Naive thymus-derived CD4-positive, alpha-beta T cell (primary cell): ENCODE measurements at places on chromosomes 1 and 21. TPM values are rescaled to one million over a fixed set of nuclear protein-coding genes. Genes with fewer than 3 reads are reported as not detected.

- DNase-seq = no peak
Measured at GRCh38 chr1:14499312-14500040, 99.0 kb upstream of the KAZN start.

- no peak for DNase-seq
Measured at GRCh38 chr1:225348400-225348799, 79.4 kb downstream of the LBR start.

Gene TMCC2
- 1.8 TPM for total RNA-seq

DNA sequence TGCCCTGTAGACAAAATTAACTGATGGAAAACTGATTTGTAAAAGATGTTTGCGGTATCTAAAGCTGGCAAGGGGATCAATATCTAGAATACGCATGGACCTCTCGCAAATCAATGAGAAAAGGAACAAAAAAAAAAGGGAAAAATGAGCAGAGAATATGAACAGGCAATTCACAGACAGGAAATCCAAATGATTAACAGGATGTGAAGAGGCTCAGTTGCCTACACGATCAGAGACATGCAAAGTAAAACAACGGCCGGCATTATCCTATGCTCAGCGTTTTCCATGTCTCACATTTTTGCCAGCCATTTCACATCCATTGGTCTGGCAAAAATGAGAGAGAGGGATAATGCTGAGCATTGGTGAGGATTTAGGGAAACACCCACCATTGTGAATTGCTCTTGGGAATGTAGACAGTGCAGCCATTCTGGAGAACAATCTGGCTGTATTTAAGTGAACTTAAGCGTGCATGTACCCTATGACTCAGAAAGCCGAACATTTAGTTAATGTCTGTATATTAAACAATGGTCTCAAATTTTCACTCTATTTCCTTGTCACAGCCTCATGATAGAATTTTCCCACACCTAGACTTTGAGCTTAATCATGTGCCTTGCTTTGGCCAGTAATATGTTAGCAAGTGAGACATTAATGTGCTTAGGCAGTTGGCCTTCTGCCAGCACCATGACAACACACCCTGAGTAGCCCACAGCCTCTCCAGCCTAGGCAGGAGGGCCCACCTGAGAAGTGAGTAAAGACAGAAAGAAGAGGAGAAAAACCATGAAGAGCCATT, 61.0 kb upstream of the NBPF3 start:
- no peak for DNase-seq

DNA sequence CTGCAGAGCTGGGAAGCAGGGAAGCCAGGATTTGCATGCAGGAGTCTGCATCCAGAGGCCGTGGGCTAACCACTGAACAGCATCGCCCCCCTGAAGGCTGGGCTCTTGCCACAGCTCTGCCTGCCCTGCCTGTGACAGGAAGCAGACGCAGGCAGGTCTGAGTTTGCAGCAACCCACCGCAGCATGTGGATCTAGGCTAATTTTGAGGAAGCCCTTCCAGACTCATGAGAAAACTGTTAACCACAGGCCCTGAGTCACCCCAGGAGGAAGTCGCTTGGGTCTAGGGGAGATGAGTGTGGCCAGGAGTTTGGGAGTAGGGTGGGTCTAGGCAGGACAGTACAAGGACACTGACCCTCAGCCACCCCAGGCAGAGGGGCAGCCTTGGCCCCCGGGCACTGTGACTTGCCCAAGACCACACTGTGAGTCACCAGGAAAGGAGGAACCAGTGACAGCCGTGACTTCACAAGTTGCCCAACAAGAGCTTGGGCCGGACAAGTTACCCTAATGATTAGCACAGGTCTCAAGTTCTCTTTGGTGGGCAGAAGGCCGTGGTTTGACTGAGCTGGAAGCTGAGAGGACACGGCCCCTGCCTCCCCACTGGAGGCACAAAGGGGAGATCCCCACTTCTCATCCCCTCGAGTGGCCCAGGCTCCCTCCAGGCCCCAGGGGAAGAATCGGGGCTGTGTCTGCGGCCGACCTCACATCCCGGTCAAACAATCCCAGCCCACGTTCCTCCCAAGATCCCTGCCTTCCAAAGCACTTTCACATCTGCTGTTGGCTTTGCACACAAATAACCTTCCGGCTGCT, 826 bp downstream of the LAPTM5 start:
- DNase-seq = peak; percentile 65

- DNase-seq = no peak
Measured at GRCh38 chr1:162463021-162463420, 34.6 kb upstream of the UHMK1 start.

DNA sequence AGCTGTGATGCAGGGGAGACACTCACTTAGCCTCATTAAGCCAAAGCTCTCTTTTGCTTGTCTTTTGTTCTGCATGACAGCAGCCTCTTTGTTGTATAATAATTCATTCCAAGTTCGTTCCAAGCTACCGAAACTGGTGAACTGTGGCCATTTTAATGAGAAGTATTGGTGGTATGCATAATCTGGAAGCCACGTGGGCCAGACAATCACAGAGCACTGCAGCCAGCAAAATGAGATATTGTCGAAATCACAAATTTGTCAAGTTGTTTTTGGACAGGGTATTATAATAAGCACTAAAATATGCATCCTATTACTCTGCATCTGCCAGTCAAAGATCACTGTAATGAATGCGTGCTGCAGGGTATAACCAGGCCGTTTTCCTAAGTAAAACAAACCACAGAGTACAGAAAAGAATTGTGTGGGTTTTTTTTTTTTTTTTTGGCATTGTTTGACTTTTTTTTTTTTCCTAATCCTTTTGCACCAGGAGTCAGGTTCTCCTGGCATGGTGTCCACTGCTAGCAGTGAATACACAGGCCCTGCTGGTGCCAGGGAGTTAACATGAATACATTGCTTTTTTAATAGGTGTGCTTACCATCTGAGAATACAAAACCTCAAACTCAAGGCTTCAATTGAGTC, 423.9 kb downstream of the PTBP2 start:
- no peak for DNase-seq

Gene AIRE
- not detected for total RNA-seq

GRCh38 chr1:206924592-206925105, 2.9 kb upstream of the FCMR start:
- no peak for DNase-seq

Gene DESI2
- total RNA-seq = 17.6 TPM

Gene NSL1
- 37.7 TPM for total RNA-seq

DNA sequence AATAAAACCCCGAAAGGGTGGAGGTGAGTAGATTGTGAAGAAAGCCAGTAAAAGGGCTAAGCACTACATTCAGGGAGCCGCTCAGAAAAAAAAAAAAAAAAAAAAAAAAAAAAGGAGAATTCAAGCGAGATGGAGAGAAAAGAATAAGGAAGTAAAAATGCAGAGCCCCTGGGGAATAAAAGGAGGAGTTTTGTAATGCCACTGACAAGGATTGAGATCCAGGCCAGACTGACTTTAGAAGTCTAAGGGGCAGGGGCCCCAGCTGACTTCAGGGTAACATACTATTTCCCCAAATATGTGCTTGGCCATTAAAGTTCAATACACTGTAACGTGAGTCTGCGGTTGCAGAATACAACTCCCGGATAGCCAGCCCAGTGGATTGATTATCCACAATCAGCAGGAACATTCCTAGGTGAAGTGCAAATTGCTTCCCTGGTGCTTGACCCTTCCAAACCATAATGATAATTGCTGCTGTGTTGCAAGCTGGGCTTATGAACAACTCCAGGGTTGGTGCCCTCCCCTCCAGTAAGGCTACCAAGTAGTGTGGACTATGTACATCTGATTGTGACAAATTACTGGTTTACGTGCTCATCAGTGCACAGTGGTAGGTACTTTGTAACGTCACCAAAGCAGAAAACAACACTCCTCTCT, 30.7 kb upstream of the RRP15 start:
- no peak for DNase-seq

- DNase-seq = no peak
Measured at GRCh38 chr1:61116421-61116820, 34.1 kb downstream of the NFIA start.

- no peak for DNase-seq
Measured at GRCh38 chr1:94013367-94013878, 104.2 kb upstream of the GCLM start.

GRCh38 chr1:238141353-238141752, 250.6 kb upstream of the ZP4 start:
- DNase-seq = no peak

DNA sequence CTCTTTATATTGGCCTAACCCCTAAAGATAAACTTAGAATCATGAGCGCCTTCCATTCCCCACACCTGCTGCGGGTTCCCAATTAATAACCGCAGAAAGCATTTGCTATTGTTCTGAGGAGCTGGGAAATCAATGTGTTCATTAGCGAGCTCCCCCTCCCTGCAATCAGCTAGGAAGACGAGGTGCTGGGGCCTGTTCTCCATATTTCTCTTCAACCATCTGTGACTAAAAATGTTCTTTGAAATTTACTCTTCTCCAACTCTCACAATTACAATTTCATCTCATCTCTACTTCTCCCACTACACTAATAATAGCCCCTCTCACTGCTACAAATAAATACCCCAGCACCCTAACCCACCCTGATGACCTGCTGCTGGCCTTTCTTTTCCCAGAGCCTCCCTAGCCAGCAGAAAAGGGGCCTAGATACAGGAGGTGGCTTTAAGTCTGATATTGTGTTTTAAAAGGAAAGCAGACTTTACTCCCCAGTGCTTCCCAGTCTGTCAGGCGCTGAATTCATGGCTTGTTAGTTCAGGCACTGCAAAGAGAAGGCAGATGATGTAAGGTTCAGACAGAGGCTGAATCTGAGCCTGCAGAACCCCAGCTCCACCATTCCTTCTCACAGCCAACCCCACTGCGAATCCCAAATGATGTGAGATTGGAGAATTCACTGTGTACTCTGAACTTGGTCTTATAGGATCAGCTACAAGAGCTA, 477.5 kb upstream of the DAB1 start:
- DNase-seq = no peak

Gene SPAG17
- not detected for total RNA-seq

DNA sequence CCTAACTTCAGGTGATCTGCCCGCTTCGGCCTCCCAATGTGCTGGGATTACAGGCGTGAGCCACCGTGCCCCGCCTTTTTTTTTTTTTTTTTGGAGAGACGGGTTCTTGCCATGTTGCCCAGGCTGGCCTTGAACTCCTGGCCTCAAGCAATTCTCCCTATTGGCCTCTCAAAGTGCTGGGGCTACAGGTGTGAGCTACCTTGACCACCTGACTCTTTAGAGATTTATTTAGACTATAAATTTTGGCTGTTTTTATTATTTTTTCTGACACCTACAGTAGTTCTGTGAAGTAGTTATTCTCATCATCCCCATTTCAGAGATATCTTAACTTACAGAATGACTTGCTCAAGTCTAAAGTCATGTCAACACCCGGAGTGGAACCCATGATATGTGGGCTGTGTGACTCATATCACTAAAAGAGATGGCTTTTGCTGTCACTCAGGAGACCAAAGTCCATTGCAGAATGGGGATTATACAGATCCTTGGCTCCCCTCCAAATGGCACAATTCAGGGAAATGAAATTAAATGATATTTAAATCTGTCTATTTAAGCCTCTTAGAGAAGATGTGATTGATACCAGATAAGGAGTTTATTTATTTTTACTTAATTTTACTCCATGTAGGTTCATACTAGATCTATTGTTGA, 93.2 kb downstream of the CTH start:
- DNase-seq = no peak

Gene NBL1
- 20.7 TPM for total RNA-seq

DNA sequence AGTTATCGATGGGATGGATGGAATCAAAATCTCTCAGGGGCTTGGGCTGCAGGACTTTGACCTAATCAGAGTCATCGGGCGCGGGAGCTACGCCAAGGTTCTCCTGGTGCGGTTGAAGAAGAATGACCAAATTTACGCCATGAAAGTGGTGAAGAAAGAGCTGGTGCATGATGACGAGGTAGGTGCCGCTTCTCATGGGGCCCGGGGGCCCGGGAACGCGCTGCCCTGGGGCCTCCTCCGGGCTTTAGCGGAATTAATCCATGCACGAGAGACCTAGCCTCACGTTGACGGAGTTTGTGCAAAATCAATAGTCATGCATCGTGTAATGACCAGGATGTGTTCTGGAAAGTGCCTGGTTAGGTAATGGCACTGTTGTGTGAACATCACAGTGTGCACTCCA, 43.8 kb downstream of the FAAP20 start:
- DNase-seq = no peak

- DNase-seq = no peak
Measured at GRCh38 chr1:17585266-17585987, 45.9 kb downstream of the ARHGEF10L start.

DNA sequence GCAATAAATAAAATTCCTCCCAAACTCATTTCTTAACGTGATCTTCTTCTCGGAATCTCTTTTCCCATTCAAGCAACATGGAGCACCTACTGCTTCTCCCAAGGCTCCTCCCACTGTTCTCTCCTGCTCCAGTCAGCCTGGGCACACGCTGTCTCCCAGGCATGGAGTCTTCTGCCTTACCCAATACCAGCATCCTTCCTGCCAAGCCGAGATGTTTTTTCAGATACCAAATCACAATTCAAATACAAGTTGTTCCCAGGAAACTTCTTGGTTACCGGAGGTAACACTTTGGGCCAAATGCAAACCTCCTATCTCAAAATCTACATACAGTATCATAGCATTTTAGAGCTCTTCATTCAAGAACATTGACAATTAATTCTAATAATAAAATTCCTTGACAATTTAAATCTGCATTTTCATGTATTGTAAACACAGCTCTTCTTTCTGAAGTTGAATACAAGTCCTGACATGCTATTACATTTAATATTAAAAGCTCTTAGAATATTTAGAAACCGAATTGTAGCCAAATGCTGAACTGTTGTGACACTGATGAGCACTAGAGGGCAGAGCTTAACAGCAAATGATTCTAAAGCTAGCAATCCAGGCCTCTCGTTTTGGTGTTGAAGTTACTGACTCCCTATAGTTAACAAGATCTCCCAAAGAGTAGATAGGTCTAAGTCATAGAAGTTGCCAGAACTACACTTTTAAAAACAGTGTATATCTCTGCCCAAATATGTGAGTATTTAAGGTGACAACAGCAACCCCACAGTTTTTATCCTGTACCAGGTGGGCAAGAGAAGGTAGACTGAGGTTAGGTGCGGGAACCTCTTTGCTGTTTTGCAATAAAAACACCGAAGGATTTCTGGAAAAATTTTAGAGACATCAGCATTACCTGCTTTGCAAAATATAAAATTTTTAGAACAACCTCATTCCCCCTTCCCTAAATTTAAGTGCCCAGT, 52.3 kb downstream of the BCAR3 start:
- peak; percentile 25 for DNase-seq

Gene LORICRIN
- not detected for total RNA-seq

Gene PIK3R3
- 2.3 and 3.0 TPM in 2 replicates for total RNA-seq

DNA sequence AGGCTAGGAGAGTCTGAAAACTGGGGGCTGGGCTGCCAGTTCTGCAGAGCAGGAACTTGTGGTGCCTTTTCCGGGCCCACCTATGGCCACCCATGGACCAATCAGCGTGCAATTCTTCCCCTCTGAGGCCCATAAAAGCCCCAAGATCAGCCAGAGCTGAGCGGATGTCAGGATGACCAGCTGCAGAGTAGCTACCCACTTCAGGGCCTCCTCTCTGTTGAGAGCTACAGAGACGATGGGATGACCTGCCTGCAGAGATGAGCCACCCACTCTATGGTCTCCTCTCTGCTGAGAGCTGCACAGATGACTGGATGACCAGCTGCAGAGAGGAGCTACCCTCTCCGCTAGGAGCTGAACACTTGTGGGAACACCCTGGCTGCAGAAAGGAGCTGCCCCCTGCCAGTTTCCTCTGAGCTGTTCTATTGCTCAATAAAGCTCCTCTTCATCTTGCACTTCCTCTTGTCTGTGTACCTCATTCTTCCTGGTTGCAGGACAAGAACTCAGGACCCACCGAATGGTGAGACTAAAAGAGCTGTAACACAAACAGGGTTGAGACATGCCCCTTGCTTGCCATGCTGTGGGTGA, 12.8 kb upstream of the AADACL4 start:
- DNase-seq = no peak
